Esophagus squamous epithelium (tissue), 5 donors: ENCODE measurements at places on chromosomes 16 and 17. TPM values are rescaled to one million over a fixed set of nuclear protein-coding genes. Genes with fewer than 3 reads are reported as not detected.
A peak's percentile ranks its signal among the peaks of the same experiment; 100 is the strongest.

DNA sequence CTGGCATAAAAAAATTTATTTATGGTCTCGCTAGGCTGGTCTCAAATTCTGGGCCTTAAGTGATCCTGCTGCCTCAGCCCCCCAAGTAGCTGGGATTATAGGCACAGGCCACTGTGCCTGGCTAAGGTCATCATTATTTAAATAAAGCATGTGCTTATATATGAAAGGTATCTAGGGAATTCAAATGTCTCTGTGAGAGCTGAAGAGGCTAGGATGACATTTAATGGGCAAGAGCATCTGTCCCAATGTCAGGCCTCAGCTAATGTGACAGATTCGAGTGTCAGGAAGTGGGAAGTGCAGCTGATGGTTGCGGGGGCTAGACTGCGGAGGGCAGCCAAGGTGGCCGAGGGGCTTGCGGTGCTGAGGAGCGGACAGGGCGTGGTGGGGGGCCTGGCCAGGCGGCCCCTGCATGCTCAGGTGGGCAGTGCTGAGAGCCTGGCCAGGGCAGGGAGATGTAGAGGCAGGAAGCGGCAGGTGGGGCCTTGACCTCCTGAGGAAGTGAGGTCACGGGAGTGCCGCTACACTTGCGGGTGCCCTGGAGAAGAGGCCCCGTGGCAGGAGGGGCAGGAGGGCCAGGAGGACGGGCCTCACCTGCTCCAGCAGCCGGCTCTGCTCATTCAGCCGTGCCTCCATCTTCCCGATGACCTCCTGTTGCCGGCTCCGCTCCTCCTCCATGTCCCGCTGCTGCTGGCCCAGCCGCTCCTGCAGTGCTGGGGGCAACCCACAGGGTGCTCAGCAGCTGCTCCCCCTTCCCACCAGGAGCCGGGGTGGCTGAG is 12.6 kb upstream of the MRPL38 start:
- no peak overlapping the region for H3K4me3 ChIP-seq
- no peaks in the 10 kb centered on the region for H3K27me3 ChIP-seq
- DNase-seq = no peak
- no peak overlapping the region for H3K27ac ChIP-seq
- H3K4me1 ChIP-seq = no peaks in the 10 kb centered on the region

GRCh38 chr17:40511667-40512220 is 10.3 kb upstream of the TNS4 start:
- no peak for DNase-seq
- H3K27ac ChIP-seq = no peak overlapping the region
- H3K27me3 ChIP-seq = no peaks in the 10 kb centered on the region
- H3K4me1 ChIP-seq = peaks cover 52% of the 10 kb centered on the region
- H3K4me3 ChIP-seq = no peak overlapping the region
- H3K36me3 ChIP-seq = no peaks in the 10 kb centered on the region

DNA sequence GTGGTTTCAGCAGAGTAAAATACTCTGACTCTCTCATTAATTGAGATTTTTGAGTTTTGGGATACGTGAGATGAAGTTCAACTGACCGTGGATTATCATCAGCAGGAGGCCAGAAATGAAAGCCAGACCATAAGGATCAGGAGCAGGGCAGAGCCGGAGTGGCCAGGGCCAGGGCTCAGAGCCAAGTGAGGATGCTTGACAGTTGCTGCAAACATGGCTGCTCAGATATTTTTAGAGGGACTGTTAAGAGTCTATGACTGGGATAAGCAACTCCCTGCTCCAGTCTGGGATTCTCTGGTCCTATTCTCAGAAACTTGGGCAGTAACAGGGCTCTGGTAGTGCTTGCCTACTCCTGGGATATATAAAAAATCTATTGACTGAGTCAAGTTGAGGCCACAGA is 17.6 kb upstream of the CDH13 start:
- no peak overlapping the region for H3K4me3 ChIP-seq
- H3K4me1 ChIP-seq = no peaks in the 10 kb centered on the region
- H3K27ac ChIP-seq = no peak overlapping the region
- DNase-seq = no peak

GRCh38 chr16:87570938-87571867 is 31.1 kb upstream of the JPH3 start:
- peak overlapping the region; percentile 68 for H3K27ac ChIP-seq
- DNase-seq = no peak
- H3K27me3 ChIP-seq = peaks cover 42% of the 10 kb centered on the region
- no peaks in the 10 kb centered on the region for H3K36me3 ChIP-seq
- H3K4me1 ChIP-seq = peaks cover 4% of the 10 kb centered on the region
- no peak overlapping the region for H3K4me3 ChIP-seq

DNA sequence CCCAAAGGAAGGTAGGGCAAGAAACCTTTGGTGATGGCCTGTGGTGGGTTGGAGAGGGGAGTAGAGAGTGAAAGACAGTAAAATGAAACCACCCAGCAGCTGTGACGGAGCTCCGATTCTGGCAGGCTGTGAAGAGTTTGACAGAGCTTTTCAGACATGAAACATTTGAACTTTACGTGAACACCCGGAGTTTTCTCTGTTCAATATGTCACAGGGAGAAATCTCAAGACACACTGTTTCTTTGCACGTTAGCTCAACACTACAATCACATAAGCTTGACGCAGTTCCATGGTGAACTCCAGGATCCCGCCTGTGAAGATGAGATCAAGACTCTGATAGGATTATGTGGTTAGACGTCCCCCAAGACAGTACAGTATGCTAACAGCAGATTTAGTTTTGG is 79.6 kb upstream of the CDH11 start:
- no peaks in the 10 kb centered on the region for H3K27me3 ChIP-seq
- no peak for DNase-seq
- H3K4me1 ChIP-seq = no peaks in the 10 kb centered on the region
- H3K27ac ChIP-seq = no peak overlapping the region
- no peaks in the 10 kb centered on the region for H3K36me3 ChIP-seq

GRCh38 chr17:12756786-12757185 is 32.5 kb upstream of the ARHGAP44 start:
- no peaks in the 10 kb centered on the region for H3K27me3 ChIP-seq
- H3K4me3 ChIP-seq = no peak overlapping the region
- no peak overlapping the region for H3K27ac ChIP-seq
- H3K4me1 ChIP-seq = no peaks in the 10 kb centered on the region
- DNase-seq = no peak
- no peaks in the 10 kb centered on the region for H3K36me3 ChIP-seq

DNA sequence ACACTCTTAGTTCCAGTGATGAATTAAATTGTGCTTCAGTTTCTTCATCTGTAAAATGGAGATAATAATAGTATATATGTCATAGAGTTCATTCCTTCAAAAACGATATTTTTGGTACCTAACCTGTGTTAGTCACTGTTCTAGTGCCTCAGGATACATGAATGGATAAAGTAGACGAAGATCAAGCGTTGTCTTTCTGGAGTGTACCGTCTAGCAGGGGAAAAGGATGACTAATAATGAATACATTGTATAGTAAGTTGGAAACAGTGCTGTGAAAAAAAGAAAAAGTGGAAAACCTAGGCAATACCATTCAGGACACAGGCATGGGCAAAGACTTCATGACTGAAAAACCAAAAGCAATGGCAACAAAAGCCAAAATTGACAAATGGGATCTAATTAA is 8.6 kb downstream of the KRT10 start:
- H3K27ac ChIP-seq = no peak overlapping the region
- H3K27me3 ChIP-seq = peaks cover 3% of the 10 kb centered on the region
- no peak for DNase-seq
- H3K36me3 ChIP-seq = peaks cover 13% of the 10 kb centered on the region

GRCh38 chr17:78842881-78843565 is 2.4 kb upstream of the USP36 start:
- no peak overlapping the region for H3K27ac ChIP-seq
- H3K36me3 ChIP-seq = peaks cover under 1% of the 10 kb centered on the region
- no peaks in the 10 kb centered on the region for H3K27me3 ChIP-seq
- H3K4me1 ChIP-seq = peaks cover 17% of the 10 kb centered on the region
- H3K4me3 ChIP-seq = no peak overlapping the region

GRCh38 chr17:80260069-80260535 is 550 bp upstream of the RNF213 start:
- H3K36me3 ChIP-seq = peaks cover under 1% of the 10 kb centered on the region
- H3K4me1 ChIP-seq = peaks cover 37% of the 10 kb centered on the region
- peak overlapping the region; percentile 94 for H3K27ac ChIP-seq
- H3K4me3 ChIP-seq = peak overlapping the region; percentile 77

- no peak for DNase-seq
- H3K27ac ChIP-seq = no peak overlapping the region
- no peak overlapping the region for H3K4me3 ChIP-seq
- peaks cover 18% of the 10 kb centered on the region for H3K36me3 ChIP-seq
- H3K27me3 ChIP-seq = no peaks in the 10 kb centered on the region
- H3K4me1 ChIP-seq = peaks cover 62% of the 10 kb centered on the region
These were observed 8.5 kb downstream of the GJD3 start for GRCh38 chr17:40355804-40356758.

Gene TNK1
- 6.2 TPM for total RNA-seq

Gene RNF40
- total RNA-seq = 77.2 TPM

Gene NGFR
- 3.4 TPM for total RNA-seq

Gene FOXC2
- 0.57 TPM for total RNA-seq

Gene DNAH3
- total RNA-seq = not detected

Gene LRRC37A
- total RNA-seq = 1.1 TPM

Gene TPSG1
- total RNA-seq = not detected
